Common myeloid progenitor, CD34-positive (primary cell): ENCODE measurements at places on chromosomes 4 and X.

GRCh38 chr4:137425281-137425680 lies 107.0 kb downstream of the PCDH18 start:
- DNase-seq: no peak

- peak; percentile 12 for DNase-seq
These were observed 329.4 kb downstream of the HNRNPD start for GRCh38 chr4:82044141-82044993.

DNA sequence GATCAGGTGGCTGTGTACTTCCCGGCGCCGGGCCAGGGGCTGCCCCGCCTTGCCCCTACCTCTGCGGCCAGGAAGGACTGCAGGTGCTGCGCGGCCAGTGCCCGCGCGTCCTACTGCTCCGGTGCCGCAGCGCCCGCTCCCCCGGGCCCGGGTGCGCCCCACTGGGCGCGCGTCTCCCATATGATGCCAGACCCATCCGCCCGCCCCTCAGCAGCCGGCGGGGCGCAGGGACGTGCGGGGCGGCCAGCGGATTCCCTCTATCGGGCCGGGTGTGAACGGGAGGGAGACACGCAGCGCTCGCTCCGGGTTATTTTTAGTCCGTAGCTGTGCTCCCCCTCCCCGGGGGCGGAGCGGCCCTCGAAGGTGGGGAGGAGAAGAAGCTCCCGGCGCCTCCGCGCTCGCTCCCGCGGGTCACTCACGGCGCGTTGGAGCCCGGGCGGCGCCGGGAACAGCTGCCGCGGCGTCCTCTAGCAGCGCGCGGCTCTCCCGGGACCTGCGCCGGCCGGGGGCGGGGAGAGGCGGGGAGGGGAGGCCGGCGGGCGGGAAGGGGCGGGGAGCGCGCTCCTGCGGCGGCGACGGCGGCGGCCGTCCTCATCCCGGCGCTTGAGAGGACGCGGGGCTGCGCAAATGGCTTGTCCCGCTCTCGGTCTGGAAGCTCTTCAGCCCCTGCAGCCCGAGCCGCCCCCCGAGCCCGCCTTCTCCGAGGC lies 103.6 kb downstream of the UCHL1 start:
- DNase-seq: peak; percentile 72

DNA sequence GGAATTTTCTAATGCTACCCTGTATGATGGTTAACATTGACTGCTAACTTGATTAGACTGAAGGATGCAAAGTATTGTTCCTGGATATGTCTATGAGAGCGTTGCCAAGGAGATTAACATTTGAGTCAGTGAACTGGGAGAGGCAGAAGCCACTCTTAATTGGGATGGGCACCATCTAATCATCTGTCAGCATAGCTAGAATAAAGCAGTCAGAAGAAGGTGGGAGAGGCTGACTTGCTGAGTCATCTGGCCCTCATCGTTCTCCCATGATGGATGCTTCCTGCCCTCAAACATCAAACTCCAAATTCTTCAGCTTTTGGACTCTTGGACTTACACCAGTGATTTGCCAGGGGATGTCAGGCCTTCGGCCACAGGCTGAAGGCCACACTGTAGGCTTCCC lies 878.5 kb downstream of the PCDH7 start:
- no peak for DNase-seq

DNA sequence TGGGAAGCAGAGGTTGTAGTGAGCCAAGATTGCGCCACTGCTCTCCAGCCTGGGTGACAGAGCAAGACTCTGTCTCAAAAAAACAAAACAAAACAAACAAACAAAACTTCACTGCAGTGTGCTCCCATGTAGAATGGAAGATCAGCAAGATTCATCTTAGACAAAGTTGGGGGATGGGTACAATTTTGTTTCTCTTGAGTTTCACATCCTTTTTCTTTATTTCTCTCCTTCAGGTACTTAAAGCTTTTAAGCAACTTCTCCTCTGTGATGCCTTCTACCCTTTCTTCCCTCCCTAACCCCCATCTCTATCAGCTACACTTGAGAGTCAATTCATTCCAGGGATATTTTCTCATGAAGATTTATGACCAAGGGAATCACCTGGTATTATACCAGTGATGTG lies 15.5 kb upstream of the RBBP7 start:
- DNase-seq: no peak

GRCh38 chrX:123217077-123217476 lies 33.0 kb downstream of the GRIA3 start:
- no peak for DNase-seq

DNA sequence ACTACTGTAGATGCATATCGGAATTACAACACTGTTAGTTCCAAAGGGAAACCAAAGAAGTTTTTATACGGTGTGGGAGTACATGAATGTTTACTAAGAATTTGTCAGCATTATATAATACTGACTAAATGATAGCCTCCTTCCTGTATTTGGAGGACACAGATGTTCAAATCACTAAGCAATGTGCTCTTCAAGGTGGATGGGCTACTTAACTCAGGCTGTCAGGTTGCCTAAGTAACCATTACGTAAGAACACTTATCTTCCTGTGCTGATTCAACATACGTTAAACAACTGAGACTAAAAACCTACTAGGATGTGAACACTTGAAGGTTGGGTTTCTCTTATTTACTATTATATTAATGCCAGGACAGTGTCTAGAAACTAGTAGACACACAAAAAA lies 81.9 kb upstream of the HPGD start:
- peak; percentile 95 for DNase-seq

DNA sequence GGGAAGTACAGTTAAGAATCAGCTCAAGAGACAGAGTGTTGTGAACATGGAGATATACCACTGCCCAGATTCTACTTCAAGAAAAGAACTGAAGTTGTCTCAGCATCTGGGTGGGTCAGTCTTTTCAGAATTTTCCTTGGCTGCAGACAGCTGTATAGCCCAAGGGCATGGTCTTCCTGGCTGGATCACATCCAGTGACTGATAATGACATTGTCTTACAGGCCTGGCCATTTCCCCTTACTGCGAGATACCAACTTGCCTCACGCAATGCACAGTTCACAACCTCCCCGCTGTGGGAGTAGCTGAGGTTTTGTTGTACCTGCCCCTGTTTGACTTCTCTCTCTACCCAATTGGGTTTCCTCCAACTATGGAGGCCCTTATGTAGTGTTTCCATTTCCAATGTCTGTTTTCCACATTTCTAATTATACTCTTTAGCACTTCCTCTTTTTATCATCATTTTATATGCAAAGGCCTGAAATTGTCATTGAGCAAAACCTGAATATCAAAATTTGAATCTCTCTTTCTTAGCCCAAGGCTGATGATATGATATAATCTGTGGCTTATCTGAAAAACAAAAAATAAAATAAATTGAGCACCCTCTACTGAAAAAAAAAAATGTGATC lies 209.1 kb downstream of the NAF1 start:
- no peak for DNase-seq

- DNase-seq: no peak
These were observed 2.1 kb upstream of the ZNF141 start for GRCh38 chr4:335515-335914.

- peak; percentile 43 for DNase-seq
These were observed 19.8 kb upstream of the MANBA start for GRCh38 chr4:102780476-102781144.

DNA sequence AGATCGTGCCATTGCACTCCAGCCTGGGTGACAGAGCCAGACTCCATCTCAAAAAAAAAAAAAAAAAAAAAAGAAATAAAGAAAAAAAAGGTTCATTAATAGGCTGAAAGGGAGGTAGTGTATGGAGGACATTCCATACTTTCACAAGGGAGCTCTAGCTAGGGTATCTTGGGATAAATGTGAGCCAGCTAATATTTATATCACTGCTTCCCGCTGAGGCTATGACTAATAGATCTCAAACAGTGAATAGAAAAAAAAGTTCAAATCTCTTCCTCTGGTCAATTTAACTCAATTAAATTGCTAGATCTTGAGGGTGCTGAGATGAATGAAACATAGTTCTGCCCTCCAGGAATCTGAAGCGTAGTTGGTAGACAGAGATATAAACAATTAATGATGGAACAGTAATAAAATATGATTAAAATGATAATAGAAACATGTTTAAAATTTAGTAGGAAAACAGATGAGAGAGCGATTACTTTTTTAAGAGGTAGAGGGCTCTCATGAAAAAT lies 55.7 kb upstream of the SHISA3 start:
- no peak for DNase-seq

DNA sequence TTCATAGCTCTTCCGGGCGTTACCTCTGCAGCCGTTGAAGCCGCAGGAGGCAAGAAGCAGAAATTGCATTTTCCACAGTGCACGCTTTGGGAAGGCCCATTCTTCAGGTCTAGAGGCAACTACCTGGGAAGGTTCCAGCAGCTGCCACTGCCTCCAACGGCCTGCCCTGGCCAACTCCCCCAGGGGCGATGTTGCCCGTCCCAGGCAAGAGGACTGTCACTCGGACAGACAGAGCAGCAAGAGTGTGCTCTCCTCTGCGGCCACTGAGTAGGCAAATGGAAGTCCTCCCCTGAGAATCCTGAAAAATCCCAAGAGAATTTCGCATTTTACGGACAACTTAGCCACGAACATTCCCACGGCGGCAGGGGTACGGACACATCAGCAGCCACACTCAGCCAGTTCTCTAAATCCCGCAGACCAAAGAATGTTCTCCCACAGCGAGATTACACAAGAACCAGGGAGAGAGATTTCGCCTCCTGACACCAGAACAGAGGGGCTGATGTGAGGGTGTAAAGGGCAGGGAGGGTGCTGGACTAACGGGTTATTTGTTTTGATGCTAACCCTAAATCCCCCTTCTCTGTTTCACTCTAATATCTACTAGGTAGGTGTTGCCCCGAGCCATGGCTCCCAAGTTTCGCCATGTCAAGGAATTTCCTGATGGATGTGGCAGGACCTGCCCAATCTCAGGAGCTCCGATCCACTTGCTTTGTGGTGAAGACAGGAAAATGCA lies 63.8 kb downstream of the SEPSECS start:
- no peak for DNase-seq

GRCh38 chr4:69727926-69728325 lies 32.5 kb downstream of the SULT1B1 start:
- DNase-seq: no peak

DNA sequence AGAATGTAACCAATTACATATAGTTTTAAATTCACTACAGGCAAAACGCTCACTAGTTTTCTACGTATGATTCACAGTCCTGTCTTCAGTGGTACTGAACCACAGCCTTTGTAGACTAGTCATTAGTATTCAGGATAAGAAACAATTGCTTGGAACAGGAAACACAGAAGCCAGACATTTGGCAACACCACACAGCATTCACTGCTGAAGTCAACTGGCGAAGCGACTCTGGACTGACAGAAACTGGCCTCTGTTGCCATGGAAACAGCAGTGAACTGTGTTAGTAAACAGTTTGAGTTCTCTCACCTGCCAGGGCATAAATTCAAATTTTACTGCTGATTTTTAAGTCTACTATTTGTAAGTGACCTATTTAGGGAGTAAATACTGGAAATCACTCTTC lies 57.6 kb downstream of the MAPK10 start:
- DNase-seq: peak; percentile 10

DNA sequence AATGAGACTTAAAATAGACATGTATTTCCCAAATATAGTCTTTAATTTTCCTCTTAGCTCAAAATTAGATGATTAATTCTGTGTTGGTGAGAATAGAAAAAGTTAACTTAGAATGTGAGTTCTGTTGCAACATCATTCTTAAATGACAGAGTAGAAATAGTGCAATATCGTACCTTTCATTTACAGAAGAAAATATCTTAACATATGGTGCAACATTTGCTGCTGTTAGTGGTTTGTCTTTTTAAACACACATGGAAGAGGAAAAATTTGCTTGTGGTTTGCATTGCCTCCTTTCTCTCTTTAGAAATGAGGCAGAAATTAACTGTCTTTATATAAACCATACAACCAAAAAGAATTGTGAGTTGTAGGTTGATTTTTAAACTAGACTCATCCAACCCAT lies 39.3 kb upstream of the FHDC1 start:
- DNase-seq: no peak

GRCh38 chr4:56817840-56818491 lies 3.5 kb downstream of the SPINK2 start:
- peak; percentile 39 for DNase-seq

DNA sequence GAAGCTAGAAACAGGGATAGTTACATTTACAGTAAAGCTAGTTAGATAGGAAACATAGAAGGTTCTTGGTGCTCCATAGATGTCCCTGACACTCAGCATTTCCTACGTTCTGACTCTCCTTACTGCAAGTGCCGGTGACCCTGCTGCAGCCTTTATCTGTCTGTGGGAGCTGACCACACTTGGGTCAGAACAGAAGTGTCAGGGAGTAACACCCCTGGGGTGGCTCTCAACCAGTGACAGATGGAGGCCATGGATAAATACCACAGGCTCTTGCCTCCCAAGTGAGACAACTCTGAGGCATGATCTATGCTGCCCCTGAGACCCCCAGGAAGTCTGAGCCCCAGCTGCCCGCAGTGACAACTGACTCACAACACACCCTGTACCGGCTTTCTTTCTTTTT lies 69.8 kb downstream of the ANXA3 start:
- no peak for DNase-seq

DNA sequence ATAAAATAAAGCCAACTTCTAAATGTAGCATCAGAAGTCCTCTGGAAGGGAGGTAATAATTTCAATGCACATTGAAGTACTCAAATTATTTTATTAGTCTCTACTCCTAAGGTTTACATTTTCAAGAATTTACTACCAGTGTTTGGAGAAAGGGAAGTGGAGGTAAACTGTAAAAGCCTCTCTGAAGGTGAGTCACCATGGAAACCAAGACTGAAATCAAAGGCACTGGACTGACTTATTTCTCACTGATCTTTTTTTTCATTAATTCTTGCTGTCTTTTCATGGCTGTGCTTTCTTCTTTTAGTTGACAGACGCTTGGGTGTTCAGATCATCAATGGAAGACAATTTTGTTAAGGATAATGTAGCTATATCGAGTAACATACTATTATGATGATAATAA lies 9.7 kb downstream of the SLC39A8 start:
- no peak for DNase-seq

DNA sequence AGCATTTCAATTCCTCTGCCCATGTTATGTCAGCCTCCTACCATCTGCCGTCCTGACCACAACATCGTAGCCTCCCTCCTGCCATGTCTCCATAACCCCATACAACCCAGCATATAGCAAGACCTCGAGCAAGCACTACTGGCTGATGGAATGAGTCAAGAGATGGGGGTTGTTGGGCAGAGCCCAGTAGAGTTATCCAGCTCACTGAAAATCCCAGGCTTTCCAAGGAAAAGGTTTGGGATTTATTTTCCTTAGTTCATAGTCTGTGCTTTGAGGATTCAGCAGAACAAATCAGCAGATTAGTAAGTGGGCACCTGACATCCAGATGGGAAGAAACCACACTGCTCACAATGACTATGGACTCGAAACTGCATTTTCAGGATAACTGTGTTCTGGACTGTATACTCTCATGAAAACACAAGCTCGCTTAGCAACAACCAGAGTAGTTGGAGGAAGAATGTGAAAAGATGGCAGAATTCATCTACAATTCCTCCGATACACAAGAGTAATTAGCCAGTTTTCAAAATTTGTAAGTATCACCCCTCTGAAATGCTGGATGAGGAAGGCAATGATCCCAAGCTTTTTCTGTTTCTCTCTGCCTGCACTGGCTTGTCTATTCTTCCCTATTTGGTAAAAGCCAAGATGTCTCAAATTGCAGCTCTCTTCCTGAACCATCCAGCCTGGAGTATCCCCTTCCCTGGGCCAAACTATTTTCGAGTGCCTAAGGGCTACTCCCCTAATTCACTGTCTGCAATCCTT lies 186.2 kb upstream of the TBL1X start:
- DNase-seq: no peak
